GM03348 (cell line): ENCODE measurements at places on chromosomes 3 and 15.

GRCh38 chr3:48535578-48535977 lies 21.0 kb downstream of the PFKFB4 start:
- no peak for DNase-seq

- DNase-seq = peak; percentile 26
These were observed 51.8 kb upstream of the DGKG start for GRCh38 chr3:186413615-186414415.

GRCh38 chr3:50815844-50816243 lies 141.1 kb downstream of the DOCK3 start:
- DNase-seq = no peak

- peak; percentile 13 for DNase-seq
These were observed 62.4 kb downstream of the C3orf80 start for GRCh38 chr3:160287666-160288065.

GRCh38 chr3:72397586-72397985 lies 450.7 kb downstream of the SHQ1 start:
- no peak for DNase-seq

GRCh38 chr3:63764511-63764910 lies 54.6 kb upstream of the C3orf49 start:
- DNase-seq = no peak

DNA sequence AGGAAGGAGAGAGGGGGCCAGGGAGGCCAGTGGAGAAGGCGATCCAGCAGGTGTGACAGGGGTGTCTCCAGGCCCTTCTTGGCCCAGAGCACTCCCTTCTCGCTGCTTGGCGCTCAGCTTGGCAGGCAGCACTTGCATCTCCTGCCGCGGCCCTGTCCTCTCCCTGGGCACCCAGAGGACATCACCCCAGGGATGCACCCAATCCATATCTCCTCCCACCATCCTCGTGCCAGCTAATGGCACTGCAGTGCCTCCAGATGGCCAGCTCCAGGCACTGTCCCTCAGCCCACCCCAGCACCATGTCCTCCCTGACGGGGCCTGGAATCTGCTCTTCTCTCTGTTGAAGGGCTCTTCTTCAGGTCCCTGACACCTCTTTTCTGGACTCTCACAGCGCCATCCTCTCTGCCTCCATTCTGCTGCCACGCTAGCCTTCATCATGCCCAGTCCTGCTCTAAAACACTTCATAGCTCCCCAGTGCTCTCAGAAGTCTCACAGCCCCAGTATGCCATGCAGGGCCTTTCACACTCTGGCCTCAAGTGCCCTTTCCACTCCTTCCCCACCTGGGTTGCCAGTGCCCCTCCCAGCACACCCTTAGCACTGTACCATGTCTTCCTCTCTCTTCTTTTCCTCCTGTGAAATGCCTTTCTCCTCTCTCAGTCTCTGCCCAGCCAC lies 106.8 kb upstream of the SLC6A11 start:
- DNase-seq = no peak

DNA sequence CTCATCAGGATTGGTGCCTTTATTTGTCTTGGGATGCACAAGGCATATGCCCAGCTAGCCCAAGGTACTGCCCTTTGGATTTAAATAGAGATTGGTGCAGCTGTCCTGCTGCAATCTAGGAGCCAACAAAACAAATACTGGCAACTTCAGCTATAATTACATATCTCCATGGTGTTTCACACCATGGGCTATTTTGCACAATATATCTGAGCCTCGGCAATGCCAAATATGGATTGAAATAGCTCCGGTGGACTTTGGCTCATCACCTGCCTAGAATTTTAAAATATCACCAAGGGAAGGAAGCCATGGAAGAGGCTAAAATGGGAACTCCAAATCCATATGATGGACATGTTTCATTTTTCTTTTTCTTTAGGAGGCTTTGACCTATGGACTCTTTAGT lies 367.8 kb upstream of the UMPS start:
- no peak for DNase-seq

DNA sequence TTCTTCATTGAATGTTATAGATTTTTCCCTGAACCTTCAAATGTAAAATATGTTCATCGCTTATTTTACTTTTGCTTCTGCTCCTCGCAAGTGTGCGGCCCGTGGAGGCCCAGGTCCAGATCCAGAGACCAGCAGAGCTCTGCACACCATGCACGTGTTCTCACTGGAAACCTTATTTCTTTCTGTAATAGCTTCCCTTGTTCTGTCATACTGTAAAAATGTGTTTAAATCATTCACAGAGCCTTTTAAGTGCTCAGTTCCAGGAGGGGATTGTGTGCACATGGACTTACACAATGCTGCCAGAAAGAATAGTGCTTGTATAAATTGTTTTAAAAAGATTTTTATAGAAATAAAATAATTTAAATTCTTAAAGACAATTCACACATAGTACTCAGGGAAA lies 359.3 kb downstream of the GABRG3 start:
- DNase-seq = no peak

DNA sequence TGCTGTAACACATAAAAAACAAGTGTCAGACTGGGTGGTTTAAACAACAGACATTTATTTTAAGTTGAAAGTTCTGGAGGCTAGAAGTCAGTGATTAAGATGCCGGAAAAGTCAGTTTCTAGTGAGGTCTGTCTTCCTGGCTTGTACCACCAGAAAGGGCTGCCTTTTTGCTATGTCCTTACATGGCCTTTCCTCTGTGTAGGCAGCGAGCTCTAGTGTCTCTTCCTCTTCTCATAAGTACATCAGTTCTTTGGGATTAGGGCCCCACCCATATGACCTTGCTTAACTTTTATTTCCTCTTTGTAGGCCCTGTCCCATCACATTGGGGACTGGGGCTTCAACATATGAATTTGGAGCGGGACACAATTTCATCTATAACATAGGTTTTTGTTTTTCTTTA lies 128.0 kb downstream of the BBX start:
- DNase-seq = no peak

GRCh38 chr3:66723231-66723630 lies 222.4 kb upstream of the LRIG1 start:
- DNase-seq = no peak

- DNase-seq = no peak
These were observed 64.5 kb downstream of the CHST2 start for GRCh38 chr3:143184099-143184498.

DNA sequence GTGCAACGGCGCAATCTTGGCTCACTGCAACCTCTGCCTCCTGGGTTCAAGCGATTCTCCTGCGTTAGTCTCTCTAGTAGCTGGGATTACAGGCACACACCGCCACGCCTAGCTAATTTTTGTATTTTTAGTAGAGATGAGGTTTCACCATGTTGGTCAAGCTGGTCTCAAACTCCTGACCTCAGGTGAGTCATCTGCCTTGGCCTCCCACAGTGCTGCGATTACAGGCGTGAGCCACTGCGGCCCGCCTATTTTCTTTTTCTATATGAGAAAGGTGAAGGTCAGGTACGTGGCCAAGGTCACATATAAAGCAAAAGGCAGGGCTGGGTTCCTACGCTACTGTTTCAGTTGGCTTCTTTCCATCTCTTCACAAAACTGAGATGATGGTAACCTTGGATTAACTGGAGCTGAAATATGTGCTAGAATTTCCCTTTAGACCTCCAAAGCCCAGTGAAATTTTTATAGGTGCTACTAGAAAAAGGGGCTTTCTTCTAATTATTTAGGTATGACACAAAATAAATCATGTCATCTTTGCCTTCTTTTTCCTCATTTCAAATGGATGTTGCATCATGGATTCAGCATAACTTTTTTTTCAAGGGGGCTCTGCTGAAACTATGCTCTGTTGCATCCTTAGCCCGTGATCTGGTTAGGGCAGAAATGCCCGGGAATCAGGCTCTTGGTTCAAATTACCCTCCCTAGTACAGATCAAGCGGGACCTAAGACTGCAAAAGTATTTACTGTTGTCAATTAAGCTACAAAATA lies 68.5 kb downstream of the MYO1E start:
- DNase-seq = no peak

DNA sequence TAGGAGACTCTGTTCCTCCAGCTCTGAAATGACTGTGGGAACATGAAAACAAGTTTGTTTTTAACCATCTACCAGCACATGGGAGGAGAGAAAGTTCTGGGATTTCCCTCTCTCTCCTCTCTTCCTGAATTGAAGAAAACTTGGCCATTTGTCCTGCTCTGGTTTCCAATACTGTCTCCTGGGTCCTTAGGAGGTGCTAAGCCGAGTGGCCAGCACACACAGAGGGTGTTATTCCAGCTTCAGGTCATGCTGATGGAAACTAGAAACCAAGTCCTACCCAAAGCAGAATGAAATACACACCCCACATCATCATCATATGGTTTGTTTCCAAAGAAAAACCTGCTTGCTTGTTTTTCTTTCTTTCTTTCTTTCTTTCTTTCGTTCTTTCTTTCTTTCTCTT lies 172.7 kb downstream of the RPLP1 start:
- no peak for DNase-seq

DNA sequence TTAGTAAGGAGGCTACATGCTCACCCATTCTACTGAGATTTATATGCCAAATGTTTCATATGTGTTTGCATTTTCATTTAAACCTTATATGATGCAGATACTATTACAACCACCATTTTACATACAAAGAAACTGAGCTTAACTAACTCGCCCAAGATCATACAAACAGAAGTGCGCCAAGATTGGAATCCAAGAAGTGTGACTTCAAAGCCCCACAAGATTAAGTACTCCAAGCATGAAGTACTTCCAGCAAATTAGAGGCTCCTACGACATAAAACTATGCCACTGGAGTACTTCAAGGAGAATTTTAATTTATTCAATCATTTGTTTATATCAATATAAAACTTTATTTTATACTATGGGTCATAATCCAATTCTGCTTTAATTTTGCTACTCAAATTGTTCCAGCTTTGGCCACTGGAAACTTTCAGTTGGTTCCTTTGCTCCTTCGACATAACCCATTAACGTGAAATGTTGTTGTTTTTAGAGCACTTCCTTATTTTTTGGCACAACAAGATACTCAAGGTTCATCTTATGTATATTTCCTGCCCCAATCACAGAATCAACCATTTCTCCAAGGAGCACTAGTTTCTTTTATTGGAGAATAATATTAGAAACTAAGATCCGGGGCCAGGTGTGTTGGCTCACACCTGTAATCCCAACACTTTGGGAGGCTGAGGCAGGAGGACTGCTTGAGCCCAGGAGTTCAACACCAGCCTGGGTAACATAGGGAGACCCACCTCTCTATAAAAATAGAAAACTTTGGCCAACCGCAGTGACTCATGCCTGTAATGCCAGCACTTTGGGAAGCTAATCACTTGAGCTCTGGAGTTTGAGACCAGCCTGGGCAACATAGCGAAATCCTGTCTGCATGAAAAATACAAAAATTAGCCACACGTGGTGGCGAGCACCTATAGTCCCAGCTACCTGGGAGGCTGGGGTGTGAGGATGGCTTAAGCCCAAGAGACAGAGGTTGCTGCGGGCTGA lies 10.4 kb downstream of the INO80 start:
- DNase-seq = no peak

DNA sequence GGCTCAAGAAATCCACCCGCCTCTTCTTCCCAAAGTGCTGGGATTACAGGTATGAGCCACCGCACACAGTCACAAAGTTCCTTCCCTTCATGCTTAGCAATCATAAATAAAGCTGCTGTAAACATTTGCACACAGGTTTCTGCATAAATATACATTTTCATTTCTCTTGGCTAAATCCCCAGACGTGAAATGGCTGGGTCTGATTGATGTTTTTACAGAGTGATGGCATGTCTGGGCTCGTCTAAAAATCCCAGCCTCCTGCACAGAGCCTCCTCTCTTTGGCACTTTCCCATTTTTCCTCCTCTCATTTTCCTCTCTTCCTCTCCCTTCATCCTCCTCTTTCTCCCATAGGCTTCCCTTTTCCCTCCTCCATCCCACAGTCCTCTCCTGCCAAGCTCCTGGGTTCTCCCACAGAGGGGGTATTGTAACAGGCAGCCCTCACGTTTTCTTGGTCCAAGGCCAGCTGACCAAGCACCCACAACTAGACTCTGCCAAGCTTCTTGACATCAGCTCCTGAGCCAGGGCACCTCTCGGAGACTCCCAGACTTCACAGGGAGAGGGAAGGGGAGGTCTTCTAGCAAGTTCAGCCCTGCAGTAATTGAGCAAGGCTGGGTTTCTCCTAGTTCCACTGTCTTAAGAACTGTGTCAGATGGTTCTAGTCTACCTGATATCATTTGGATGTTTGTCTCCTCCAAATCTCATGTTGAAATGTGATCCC lies 10.5 kb upstream of the PLA2G4E start:
- DNase-seq = no peak

GRCh38 chr3:152100491-152101132 lies 168.1 kb upstream of the MBNL1 start:
- no peak for DNase-seq

- no peak for DNase-seq
These were observed 446.9 kb downstream of the EDEM1 start for GRCh38 chr3:5634411-5634810.

GRCh38 chr3:40452562-40452875 lies 4.6 kb upstream of the RPL14 start:
- no peak for DNase-seq

- DNase-seq = peak; percentile 63
These were observed 18.2 kb downstream of the ATP1B3 start for GRCh38 chr3:141894524-141895176.

GRCh38 chr15:88652456-88653199 lies 13.8 kb downstream of the ISG20 start:
- DNase-seq = no peak

GRCh38 chr3:125382298-125382697 lies 7.2 kb upstream of the ZNF148 start:
- no peak for DNase-seq

DNA sequence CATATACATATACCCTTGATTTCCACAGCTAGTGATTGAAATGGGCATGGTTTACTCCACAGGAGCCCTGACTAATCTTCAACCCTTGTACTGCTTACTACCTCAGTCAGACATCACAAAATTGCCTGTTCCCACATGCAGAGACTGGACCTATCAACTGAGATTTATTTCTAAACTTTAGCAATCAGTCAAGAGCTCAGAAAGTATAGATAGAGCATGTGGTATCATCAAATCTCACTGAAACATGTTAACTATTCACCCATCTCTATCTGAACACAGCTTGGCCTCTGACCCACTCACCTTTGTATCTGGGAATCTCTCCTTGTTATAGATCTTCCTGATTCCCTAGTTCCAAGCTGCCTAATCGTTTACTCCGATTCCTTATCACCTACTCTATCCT lies 14.6 kb downstream of the ADAM10 start:
- DNase-seq = no peak

- no peak for DNase-seq
These were observed 56.2 kb downstream of the SPRED1 start for GRCh38 chr15:38308797-38309196.

DNA sequence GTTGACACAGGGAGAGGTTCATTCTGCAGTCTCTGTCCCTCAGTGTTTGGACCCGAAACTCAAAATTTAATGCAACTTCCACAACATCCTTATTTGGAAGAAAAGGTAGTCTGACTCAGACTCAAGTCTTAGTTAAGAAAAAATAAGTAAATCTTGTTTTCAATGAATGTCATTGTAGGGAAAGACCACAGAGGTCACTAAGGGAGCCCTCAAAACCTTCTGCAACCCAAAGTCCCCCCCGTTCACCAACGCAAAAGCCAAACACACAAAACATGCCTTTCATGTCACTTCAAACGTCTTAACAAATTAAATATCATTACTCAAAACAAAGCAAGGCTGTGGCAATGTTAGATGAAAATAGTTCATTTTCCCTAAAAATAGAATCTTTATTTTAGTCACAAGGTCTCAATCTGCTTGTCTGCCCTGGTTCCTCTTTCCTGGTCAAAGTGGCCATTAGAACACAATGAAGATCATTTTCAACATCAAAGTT lies 20.9 kb upstream of the SSUH2 start:
- no peak for DNase-seq
